ENCODE measurements at places on chromosomes 11 and 22.

DNA sequence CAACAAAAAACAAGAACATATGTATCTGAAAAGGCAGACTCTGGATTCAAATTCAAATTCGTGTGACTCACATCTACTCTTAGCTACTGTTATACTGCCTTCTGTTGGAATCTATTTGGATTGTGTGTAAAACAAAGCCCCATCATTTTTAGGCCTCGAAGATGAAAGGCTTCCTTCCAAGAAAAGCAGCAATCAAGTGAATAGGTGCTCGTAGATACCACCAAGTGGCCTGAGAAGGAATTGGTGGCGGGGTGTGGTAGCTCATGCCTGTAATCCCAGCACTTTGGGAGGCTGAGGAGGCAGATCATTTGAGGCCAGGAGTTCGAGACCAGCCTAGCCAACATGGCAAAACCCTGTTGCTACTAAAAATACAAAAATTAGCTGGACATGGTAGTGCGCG lies 4.2 kb downstream of the GRAMD1B start:
- DNase-seq: no peak

- no peak for DNase-seq
Measured at GRCh38 chr22:24091551-24092420, 80.7 kb downstream of the CABIN1 start.

- DNase-seq: no peak
Measured at GRCh38 chr11:110317516-110317932, 21.1 kb upstream of the RDX start.

GRCh38 chr11:18384157-18384641 lies 10.2 kb upstream of the LDHA start:
- peak; percentile 43 for DNase-seq

GRCh38 chr11:91163619-91164451 lies 941.0 kb upstream of the CHORDC1 start:
- DNase-seq: peak; percentile 40

DNA sequence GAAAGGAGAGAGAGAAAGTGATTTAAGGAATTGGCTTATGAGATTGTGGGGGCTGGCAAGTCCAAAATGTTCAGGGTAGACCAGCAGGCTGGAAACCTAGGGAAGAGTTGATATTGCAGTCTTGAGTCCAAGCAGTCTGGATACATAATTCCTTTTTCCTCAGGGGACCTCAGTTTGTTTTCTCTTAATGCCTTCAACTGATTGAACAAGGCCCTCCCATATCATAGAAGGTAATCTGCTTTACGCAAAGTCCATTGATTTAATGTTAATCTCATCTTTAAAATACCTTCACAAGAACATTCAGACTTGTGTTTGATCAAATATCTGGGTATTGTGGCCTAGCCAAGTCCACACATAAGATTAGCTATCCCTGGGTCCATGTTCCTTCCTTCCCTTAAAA lies 494.7 kb downstream of the INSC start:
- DNase-seq: no peak

DNA sequence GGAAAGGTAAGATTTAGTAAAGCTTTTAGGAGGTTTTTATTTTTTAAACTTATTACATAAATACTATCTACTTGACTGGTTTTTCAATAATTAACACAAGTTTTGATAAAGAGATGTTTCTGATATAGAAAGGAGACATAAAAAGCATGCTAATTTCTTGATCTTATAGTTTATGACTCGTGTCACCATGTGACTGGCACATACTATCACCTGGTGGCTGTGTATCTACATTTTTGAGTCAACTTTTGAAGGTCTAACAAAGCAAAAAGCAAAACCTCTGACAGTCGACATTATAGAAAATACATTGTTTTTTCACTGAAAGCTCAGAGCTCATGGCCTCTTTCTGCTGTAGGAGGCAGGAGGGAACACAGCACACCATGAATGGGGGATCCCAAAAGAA lies 810 bp downstream of the ACRV1 start:
- DNase-seq: no peak

DNA sequence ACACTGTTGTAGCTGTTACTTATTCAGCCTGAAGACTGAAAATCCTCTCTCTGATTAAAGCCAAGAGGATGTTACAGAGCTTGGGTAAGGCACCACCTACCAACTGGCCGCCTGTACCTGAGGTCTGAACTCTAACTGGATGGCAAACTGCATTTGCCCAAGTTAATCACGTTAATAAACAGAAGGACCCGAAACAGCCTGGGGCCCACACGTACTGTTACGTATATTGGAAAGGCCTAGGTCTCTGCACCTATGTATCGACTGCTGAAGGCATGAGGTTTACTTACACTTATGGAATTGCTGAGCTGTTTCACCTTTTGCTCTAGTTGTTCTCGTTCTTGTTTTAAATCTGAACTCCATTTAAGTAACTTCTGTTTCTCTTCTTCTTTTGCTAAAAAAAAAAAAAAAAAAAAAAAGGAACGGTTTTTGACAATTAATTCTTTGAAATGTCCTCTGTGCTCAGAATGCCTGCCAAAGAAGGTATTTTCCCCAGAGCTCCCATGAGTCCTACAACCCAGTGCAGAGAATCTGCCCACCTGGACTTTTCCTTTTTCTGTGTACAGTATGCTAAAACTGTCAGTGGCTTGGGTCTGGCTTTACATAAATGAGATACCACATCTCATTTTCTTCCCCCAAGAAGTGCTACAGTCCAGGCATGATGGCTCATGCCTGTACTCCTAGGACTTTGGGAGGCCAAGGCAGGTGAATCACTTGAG lies 13.1 kb downstream of the LARGE2 start:
- DNase-seq: no peak

DNA sequence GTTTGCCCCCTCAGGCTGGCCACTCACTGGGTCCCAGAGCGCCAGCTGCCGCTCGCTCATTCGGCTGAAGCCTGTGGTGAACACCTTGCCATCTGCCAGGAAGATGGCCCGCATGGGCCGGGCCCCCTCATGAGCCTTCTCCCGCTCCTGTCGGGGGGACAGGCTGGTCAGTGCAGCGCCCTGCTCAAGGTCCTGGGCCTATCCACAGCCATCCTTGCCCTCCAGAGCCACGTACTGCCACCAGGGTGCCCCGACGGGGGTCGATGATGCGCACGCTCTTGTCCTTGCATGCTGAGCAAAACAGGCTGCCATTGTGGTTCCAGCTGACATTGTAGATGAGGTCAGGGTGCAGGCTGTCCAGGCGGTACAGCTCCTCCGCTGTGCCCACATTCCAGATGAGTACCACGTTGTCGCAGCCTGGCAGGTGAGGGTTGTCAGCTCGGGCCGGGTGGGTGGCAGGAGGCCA lies 2.1 kb downstream of the CORO1B start:
- DNase-seq: no peak

GRCh38 chr11:76560219-76560618 lies 110.3 kb downstream of the LRRC32 start:
- no peak for DNase-seq

DNA sequence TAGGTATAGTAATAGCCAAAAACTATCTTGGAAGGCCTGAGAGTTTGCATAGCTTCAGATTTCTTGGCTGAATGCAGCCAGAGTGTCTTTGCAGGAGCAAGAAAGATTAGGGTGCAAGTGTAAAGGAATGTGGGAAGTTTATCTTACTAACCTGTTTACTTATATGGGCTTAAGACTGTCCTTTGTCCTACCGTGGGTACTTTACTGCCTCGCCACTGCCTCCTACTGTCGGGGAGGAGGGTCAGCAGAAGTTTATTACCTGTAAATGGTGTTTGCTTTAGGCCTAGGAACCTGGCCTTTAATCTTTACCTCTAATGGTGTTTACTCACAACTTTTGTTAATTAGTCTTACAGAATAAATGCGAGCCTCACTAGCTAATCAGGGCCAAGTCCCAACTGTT lies 633.8 kb downstream of the DLG2 start:
- no peak for DNase-seq

DNA sequence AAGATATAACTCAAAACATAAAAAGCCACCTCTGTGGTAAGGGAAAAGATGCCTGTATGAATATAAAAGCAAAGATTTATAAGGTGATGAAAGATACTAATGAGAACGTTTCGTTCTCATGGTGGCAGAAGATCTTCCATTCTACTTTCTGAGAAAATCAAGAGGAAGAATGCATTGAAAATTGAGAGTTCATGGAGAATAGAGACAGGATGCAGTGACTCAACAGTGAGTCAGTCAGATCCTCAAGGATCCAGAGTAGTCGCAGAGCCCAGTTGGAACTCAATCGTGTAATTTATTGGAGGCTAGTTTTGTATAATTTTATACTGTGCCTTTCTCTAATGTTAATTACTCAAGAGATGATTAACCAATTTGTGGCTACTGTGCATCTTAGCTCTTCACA lies 73.3 kb downstream of the ENTHD1 start:
- DNase-seq: peak; percentile 37

DNA sequence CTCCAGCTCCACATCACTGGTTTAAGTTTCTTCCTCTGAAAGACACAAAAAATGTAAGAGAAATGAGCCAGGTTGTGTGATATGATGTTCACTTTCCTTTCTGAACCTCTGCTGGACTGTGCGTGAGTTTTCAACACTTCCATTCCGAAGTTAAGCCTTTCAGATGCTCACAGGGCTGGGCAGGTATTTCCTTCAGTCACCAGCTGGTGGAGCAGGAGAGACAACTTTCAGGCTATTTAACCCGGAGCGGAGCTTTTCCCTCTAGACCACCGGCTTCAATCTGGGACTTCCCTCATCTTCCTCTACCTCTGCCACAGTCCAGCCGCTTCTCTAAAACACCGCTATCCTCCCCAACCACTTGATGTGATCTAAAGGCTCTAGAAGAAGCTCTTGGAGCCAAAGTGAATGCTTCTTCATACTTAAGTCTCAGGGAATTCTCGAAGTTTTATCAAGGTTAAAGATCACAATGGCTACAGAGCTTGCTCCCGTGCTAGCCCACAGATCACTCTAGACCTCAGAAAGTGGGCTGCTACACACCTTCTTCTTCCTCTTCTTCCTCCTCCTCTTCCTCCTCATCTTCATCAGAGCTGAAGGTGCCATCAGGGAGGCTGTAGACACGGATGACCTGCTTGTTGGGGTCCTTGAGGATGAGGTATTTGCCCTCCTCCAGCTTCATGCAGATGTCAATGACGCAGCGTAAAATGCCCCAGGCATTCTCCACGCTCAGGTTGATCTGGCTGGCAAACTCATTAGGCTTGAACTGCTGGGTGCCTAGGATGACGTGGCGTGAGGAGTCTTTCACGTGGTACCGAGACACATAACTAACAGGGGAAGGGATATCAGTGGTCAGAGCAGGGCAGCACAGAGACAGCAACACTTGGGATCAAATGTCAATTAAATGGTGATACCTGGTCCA lies 4.4 kb upstream of the FOXRED2 start:
- DNase-seq: no peak

- no peak for DNase-seq
Measured at GRCh38 chr11:61968758-61969390, 1.4 kb upstream of the FTH1 start.

DNA sequence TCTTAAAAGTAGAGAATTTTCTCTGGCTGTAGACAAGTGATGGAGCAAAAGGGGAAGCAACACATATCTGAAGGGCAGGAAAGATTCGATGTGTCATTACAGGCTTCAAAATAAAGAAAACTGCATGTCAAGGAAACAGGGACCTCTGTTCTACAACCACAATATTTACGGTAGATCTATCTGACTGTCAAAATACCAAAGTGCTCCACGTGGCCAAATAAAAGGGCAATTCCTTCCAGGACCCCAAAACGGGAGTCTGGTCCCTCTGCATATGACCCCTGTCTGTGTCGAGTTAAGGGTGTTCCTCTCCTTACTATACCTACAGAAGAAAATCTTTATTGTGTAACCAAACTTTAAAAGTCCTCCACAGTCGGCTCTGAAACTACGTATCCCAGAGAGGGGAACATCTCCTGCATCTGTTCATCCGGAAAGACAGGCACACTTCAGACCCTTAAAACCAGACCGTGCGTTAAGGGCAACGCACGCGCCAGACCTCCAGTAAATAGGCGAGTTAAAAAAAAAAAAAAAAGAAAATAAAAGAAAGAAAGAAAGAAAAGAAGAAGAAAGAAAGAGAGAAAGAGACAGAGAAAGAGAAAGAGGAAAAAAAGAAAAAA lies 756 bp downstream of the CLNS1A start:
- DNase-seq: no peak

DNA sequence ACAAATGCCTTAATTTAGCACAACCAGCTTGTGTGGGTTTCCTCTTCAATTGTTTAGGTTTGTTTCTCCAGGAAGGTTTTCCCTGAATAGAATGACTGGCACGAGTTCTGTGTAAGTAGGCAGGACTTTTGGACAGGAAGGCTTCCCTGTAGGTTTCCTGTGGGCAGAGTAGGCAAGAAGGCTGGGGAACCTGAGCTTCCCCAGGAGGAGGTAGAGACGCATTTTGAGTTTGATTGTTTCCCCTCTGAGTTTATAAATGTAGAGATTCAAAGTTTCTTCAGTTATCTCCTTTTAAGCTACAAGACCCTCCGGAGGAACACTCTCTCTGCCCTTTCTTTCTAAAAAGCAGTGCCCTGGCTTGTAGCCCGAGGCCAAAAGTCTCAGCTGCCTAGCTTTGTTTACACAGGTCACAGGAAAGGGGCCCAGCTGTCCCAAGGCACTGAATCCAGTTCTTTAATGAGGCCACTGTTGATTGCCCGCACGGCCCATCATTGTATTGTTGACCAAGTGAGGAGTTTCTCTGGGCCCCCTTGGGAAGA lies 66.6 kb upstream of the RDX start:
- no peak for DNase-seq

DNA sequence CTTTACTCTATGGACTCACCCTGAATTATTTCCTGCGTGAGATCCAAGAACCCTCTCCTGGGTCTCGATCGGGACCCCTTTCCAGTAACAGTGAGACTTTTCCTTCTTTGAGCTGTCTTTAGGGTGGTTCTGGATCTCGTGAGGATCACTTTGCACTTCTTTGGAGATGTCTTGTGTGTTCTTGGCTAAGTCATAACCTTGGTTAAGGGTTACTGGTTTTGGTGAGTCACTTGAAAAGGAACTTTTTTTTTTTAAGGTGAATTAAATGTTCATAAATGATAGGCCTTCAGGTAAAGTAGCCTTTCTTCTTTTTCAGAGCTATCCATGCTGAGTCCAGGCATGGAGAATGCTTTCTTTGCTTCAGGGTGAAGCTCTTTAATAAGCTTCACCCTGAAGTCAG lies 19.4 kb upstream of the GSTP1 start:
- DNase-seq: no peak

GRCh38 chr11:116895048-116895757 lies 57.8 kb upstream of the APOA1 start:
- DNase-seq: no peak

DNA sequence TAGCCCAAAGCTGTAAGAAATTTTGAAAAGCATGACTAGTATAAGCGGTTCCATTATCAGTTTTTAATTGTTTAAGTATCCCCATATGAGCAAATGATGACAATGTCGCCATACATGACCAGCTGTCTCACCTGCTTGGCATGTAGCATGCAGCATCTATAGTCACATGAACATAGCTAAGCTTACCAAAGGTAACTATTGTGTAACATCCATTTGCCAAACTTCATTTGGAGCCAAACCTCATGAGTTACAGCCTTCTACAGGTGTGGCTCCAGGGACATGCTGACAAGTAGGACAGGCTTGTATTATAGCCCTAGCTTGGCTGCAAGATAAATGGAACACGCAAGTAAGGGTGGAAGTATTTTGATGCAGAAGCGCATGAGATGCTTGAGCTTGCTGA lies 30.4 kb downstream of the OR10A6 start:
- no peak for DNase-seq
